ENCODE measurements at places on chromosomes 3 and 15.

- no peak for DNase-seq
Measured at GRCh38 chr3:142735462-142735861, 11.6 kb downstream of the TRPC1 start.

DNA sequence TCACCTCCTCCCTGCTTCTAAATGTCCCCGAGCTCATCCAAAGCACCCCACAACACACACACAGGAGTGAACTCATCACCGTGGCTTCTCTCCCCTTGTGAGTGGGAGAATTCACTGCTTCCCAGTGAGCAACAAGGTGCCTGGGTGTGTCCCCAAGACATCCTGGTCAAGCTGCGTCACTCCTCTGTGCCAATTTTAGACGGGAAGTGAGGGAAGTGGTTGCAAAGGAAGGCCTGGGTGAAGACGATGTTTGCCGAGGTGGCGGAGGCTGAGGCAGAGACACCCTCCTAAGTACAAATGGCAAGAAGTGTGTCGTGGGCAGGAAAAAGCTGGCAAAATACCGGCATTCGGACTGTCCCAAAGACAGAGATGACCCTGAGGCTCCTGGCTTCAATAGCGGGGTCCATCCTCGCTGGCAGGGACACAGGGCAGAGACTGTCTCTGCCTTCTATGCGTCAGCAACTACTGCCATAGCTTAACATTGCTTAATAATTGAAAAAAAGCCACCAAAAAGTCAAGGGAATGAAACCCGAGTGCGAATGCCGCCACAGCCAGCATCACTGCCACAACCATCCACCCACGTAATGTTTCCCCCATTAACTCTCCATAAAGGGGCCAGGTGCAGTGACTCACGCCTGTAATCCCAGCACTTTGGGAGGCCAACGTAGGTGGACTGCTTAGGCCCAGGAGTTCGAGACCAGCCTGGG is 72.8 kb downstream of the VGLL4 start:
- no peak for DNase-seq

GRCh38 chr3:14602006-14602803 is 49.4 kb upstream of the CCDC174 start:
- no peak for DNase-seq

GRCh38 chr3:179743913-179744312 is 91.1 kb downstream of the USP13 start:
- no peak for DNase-seq

- no peak for DNase-seq
Measured at GRCh38 chr15:95326431-95327182, 1003.9 kb upstream of the NR2F2 start.

Measured in CD8-positive, alpha-beta T cell (primary cell).